ENCODE measurements at places on chromosomes 16 and 17. TPM values are rescaled to one million over a fixed set of nuclear protein-coding genes. Genes with fewer than 3 reads are reported as not detected.
A peak's percentile ranks its signal among the peaks of the same experiment; 100 is the strongest.

DNA sequence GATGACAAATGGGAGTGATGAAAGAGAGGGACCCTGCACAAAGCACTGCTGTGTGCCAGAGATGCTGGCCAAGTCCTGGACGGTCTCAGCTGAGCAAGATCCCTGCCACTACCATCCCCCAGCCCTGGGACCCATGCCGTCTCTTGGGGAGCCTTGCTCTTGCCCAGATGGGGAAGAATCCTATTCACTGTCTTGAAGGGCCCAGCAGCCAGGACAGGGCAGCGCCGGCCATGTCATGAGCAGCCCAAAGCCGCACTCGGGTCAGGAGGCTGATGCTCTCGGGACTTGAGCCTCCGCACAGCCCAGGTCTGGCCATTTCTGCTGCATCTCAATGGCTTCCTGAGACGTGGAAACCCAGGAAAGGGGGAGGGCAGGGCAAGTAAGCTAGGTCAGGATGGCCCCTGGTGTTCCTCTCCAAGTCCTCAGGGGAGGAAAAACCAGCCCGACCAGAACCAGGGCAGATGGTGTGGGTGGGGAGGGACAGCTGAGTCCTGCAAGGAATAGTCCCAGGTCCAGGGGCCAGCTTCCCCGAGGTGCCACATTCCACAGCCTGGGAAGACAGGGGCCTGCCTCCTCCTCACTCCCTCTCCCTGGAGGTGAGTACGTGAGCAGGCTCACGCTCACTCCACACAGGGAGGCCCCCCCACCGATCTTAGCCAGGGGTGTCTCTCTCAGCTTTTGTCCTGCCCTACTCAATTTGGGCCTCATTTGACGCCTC lies 7.8 kb upstream of the KRT19 start:
- DNase-seq = peak; percentile 75
- no peaks in the 10 kb centered on the region for H3K36me3 ChIP-seq
- peaks cover 7% of the 10 kb centered on the region for H3K27me3 ChIP-seq
- no peak overlapping the region for H3K4me3 ChIP-seq
- no peak overlapping the region for H3K27ac ChIP-seq

- no peaks in the 10 kb centered on the region for H3K4me1 ChIP-seq
- H3K4me3 ChIP-seq = no peak overlapping the region
- no peaks in the 10 kb centered on the region for H3K27me3 ChIP-seq
- no peak overlapping the region for H3K27ac ChIP-seq
Measured at GRCh38 chr17:29555840-29556239, 11.0 kb downstream of the ABHD15 start.

- no peak overlapping the region for H3K27ac ChIP-seq
- no peaks in the 10 kb centered on the region for H3K27me3 ChIP-seq
- H3K4me1 ChIP-seq = peaks cover 31% of the 10 kb centered on the region
- DNase-seq = no peak
- no peak overlapping the region for H3K4me3 ChIP-seq
Measured at GRCh38 chr16:11618107-11618717, 31.5 kb upstream of the LITAF start.

DNA sequence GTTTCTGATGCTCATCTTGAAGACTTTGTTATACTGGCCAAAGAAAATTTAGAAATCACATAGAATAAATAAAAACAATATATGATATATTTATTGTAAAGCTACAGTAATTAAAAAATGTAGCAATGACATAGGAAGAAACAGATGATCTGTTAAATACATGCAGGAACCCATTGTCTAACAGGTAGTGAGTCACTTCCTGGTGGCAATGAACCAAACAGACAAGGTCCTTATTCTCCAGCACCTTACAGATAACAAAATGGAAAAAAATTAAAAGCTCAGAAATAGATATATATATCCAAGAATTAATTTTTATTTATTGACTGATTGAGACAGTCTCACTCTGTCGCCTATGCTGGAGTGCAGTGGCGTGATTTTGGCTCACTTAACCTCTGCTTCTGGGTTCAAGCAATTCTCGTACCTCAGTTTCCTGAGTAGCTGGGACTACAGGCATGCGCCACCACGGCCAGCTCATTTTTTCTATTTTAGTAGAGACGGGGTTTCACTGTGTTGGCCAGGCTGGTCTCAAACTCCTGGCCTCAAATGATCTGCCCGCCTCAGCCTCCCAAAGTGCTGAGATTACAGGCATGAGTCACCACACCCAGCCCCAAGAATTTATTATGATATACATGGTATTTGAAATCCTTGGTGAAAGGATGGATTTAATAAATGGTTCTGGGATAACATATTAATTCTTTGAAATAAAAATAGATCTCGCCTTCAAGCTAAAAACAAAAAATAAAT lies 7.5 kb downstream of the NETO2 start:
- H3K36me3 ChIP-seq = no peaks in the 10 kb centered on the region
- DNase-seq = no peak
- no peak overlapping the region for H3K4me3 ChIP-seq
- H3K27ac ChIP-seq = no peak overlapping the region

DNA sequence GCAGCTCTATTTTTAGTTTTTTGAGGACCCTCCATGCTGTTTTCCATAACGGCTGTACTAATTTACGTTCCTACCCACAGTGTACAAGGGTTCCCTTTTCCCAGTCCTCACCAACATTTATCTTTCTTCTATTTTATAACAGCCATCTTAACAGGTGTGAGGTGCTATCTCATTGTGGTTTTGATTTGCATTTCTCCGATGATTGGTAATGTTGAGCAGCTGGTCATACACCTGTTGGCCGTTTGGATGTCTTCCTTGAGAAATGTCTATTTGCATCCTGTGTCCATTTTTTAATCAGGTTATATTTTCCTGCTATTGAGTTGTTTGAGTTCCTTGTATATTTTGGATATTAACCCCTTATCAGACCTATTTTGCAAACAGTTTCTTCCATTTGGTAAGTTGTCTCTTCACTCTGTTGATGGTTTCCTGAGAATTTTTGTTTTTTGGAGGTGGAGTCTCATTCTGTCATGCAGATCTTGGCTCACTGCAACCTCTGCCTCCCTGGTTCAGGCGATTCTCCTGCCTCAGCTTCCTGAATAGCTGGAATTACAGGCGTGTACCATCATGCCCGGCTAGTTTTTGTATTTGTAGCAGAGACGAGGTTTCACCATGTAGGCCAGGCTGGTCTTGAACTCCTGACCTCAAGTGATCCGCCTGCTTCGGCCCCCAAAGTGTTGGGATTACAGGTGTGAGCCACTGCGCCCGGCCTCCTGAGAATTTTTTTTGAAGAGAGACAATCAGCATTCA lies 279.6 kb downstream of the SNX29 start:
- no peaks in the 10 kb centered on the region for H3K27me3 ChIP-seq
- peaks cover 4% of the 10 kb centered on the region for H3K36me3 ChIP-seq
- peaks cover 15% of the 10 kb centered on the region for H3K4me1 ChIP-seq
- DNase-seq = no peak
- no peak overlapping the region for H3K4me3 ChIP-seq

- H3K4me3 ChIP-seq = no peak overlapping the region
- no peaks in the 10 kb centered on the region for H3K36me3 ChIP-seq
- DNase-seq = no peak
- H3K4me1 ChIP-seq = no peaks in the 10 kb centered on the region
- no peak overlapping the region for H3K27ac ChIP-seq
Measured at GRCh38 chr17:59470624-59471297, 94.6 kb upstream of the DHX40 start.

GRCh38 chr17:58722274-58722673 lies 29.9 kb downstream of the RAD51C start:
- no peaks in the 10 kb centered on the region for H3K4me1 ChIP-seq
- no peak overlapping the region for H3K27ac ChIP-seq
- H3K4me3 ChIP-seq = no peak overlapping the region
- H3K36me3 ChIP-seq = peaks cover 4% of the 10 kb centered on the region

DNA sequence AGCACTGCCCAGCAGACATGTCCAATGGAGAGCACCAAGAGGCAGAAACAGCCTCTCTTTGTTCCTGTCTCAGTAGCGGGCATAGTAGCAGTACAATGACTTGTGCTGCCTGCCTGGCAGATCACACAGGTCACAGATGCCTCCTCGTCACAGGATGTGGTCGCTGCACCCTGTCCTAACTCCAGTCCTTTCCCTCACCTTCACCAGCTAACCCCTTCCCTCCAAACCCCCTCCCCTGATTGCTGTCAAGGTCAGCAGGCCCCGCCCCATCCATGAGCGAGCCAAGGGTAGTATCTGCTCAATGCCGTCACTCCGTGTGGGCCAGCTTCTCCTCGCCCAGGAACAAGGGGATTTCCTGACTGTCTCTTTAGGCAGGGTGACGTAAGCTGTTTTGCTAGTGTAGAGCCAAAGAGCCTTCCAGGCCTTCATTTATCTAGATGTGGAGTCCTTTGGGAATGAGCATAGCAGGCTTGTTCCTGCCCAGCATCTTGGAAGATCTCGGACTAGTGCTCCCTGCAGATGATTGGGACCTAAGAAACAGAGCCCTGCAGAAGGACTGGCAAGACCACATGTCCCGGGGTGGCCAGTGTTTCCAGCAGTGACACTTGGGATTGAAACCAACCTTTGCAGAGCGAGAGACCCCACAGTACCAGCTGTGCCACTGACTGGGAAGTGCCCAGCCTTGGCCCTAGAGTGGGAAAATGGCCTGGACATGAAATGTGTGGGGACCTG lies 75.9 kb upstream of the TNRC6C start:
- H3K27ac ChIP-seq = no peak overlapping the region
- H3K4me1 ChIP-seq = peaks cover 30% of the 10 kb centered on the region
- no peaks in the 10 kb centered on the region for H3K36me3 ChIP-seq
- no peak overlapping the region for H3K4me3 ChIP-seq
- no peak for DNase-seq
- peaks cover 49% of the 10 kb centered on the region for H3K27me3 ChIP-seq

DNA sequence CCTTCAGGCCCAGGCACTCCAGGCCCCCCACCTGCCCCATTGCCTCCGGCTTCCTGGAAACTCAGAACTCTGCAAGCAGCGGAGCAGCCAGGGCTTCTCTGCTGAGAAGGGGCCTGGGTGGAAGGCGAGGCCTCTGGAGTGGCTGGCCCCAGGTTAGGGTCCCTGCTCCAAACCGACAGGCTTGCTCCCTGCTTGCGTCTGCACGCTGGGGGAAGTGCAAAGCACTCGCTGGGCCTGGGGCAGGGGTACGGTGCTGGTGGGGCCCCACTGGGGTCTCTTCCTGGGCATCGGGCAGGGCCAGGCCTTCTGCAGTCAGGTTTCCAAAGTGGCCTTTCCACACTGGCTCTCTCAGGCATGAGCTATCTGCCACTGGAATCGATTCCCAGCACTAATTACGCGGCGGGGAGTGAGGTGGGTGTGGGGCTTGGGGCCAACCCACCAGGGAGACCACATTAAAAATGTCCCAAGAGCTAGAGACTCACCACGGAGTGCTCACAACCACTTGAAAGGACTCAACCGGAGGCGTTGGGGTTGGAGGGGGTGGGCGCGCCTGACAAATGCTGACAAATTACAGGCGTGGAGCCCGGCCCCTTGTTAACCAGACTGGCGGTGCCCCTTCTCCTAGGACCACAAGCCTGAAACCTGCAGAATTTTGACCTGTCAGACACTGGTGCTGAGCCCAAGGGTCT lies 17.9 kb downstream of the FAM83G start:
- H3K36me3 ChIP-seq = no peaks in the 10 kb centered on the region
- H3K27me3 ChIP-seq = no peaks in the 10 kb centered on the region
- H3K27ac ChIP-seq = no peak overlapping the region
- no peak overlapping the region for H3K4me3 ChIP-seq
- H3K4me1 ChIP-seq = peaks cover 7% of the 10 kb centered on the region

DNA sequence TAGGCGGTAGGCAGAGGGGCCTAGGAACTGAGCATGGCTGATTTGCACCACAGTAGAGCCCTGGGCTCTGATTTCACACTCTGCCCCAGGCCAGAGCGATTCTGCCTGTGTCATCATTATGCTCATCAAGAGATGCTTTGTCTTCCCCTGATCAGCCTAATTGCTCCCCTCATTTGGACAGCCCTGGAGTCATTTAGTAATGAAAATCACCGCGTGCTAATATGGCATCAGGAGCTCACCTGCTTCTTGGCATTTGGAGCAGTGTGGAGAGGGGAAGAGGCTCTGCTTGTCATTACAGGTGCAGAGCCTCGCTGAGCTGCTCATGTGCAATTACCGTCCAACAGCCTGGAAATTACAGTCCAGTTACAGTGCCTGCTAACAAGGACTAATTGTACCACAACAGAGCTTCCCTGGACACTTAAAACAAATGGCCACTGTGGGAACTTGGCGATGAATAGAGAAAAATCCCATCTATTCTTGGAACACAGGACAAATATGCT lies 157.1 kb upstream of the WSCD1 start:
- H3K27me3 ChIP-seq = peaks cover 3% of the 10 kb centered on the region
- no peaks in the 10 kb centered on the region for H3K36me3 ChIP-seq
- DNase-seq = no peak
- no peaks in the 10 kb centered on the region for H3K4me1 ChIP-seq
- no peak overlapping the region for H3K27ac ChIP-seq

DNA sequence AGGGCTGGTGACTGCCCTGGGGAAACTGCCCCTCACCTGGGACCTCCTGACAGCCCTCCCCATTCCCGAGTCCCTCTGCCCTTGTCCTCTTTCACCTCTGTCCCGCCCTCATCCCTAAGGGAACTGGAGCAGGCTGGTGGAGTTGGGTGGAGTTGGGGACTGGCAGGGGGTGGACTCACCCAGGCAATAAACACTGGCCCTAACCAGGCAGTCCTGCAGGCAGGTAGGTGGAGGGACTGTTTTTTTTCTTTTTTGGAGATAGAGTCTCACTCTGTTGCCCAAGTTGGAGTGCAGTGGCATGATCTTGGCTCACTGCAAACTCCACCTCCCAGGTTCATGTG lies 11.7 kb downstream of the GCGR start:
- H3K27ac ChIP-seq = no peak overlapping the region
- DNase-seq = no peak
- no peaks in the 10 kb centered on the region for H3K36me3 ChIP-seq
- H3K27me3 ChIP-seq = peaks cover 5% of the 10 kb centered on the region

DNA sequence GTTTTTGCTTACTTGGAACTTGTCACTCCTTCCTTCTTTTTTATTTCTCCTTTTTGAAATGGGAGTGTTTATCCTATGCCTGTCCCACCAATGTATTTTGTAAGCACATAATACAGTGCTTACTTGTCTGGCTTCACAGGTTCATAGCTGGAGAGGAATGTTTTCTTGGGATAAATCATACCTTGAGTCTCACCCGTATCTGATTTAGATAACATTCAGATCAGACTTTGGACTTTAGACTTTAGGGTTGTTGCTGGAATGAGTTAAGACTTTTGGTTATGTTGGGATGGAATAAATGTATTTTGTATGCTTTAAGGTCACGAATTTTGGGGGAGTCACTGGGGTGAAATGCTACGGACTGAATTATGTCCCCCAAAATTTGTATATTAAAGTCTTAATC lies 13.0 kb upstream of the LRRC75A start:
- no peak for DNase-seq
- H3K27me3 ChIP-seq = no peaks in the 10 kb centered on the region
- no peaks in the 10 kb centered on the region for H3K36me3 ChIP-seq
- H3K4me3 ChIP-seq = no peak overlapping the region

GRCh38 chr16:6633456-6633855 lies 699.2 kb upstream of the RBFOX1 start:
- no peaks in the 10 kb centered on the region for H3K36me3 ChIP-seq
- no peaks in the 10 kb centered on the region for H3K4me1 ChIP-seq
- no peak for DNase-seq
- H3K27me3 ChIP-seq = no peaks in the 10 kb centered on the region
- H3K27ac ChIP-seq = no peak overlapping the region

- H3K4me1 ChIP-seq = peaks cover 34% of the 10 kb centered on the region
- H3K4me3 ChIP-seq = peak overlapping the region; percentile 71
- H3K36me3 ChIP-seq = no peaks in the 10 kb centered on the region
- no peak for DNase-seq
- H3K27ac ChIP-seq = peak overlapping the region; percentile 96
- H3K27me3 ChIP-seq = peaks cover 18% of the 10 kb centered on the region
Measured at GRCh38 chr17:79793924-79794304, 3.0 kb downstream of the CBX8 start.

Gene OTOP3
- total RNA-seq = not detected

Gene VMO1
- 0.82 TPM for total RNA-seq

Gene CARD14
- 0.13 TPM for total RNA-seq

Gene PNMT
- 0.46 TPM for total RNA-seq

Data from chondrocyte (in vitro differentiated cells).